ENCODE measurements at places on chromosomes 13 and 19. TPM values are rescaled to one million over a fixed set of nuclear protein-coding genes. Genes with fewer than 3 reads are reported as not detected.

Gene CLC
- not detected for total RNA-seq

Gene CCL25
- 0.70 TPM for total RNA-seq

GRCh38 chr19:47485210-47485609, 1.2 kb upstream of the KPTN start:
- peak; percentile 85 for DNase-seq

GRCh38 chr19:55487924-55488687, at the start of gene SSC5D:
Gene SSC5D, plus strand, starts transcription at chr19:55488436. Its CDS starts 154 bp downstream, at chr19:55488590.
- DNase-seq: no peak
